AML-193 (cell line): ENCODE measurements at places on chromosomes 4 and X.

- peak; percentile 13 for DNase-seq
These were observed 55.6 kb downstream of the CYLC1 start for GRCh38 chrX:83916525-83916924.

GRCh38 chr4:98851806-98852205 is 77.1 kb downstream of the EIF4E start:
- no peak for DNase-seq

DNA sequence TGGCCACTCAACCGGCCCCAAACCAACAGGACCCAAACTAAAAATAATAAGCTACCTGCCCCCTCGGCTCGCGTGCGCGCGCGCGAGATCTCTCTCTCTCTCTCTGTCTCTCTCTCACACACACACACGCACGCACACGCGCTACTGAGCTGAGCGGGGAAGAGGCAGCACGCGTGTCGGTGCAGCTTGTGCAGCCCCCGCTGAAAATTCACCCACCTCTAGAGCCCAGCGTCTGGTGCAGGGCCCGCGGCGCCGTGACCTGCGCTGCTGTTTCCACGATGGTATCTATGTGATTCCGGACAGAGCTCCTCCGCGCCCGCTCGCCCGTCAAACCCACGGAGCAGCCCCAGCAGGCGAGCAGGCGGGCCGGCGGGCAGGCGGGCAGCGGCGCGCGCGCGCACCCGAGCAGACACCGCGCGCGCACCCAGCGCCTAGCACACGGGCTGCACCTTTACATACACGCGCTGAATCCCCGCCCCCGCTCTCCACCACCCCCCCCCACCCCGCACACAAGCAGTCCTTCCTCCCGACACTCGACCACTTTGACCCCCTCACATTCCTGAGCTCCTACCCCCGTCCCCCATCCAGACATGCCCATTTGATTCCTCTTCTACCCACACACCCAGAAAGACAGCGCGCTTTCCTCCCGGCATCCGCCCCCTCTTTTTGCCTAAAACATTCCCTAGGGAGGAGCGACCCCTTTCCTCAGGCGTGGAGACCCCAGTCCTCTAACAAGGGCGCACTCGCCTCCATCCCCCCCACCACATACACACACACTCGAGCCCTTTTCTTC is 1.0 kb downstream of the SLITRK4 start:
- DNase-seq: no peak

DNA sequence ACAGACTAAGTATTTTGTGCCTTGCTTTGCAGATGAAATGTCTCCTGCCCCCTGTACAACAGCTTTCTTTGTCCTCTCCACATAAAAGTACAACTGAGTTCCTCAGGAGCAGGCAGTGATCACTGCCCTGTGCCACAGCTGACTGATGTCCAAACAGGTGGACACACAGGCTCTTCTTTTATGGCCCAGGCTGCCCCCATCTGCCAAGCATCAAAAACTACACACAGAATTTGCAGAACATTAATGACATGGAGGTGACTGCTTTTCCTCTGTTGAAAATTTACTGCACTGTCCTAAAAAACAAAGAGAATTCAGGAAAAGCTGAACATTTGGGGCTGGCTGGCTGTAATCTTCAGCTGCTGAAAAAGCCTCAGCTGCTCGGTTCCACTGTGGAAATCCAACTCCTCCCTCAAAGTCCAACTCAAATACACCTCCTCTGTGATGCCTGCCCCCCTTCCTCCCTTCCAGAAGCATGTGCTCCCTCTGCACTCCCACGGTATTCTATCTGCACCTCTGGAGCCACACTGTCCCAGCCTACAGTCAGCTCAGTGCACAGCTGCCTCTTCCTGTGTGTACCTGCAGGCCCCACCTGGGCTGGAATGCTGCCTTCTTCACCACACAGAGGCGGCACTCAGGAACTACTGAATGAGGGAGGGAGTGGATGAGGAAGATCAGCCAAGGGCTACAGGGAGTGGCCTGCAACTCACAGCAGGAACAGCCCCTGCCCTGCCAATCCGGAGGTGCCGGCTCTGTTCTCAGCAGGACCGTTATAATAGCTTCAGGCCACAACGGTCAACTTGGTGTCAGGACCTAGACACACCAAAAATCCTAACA is 10.3 kb downstream of the AFAP1 start:
- DNase-seq: no peak

- peak; percentile 85 for DNase-seq
These were observed 3.4 kb downstream of the RHOH start for GRCh38 chr4:40199999-40200874.

GRCh38 chrX:13699183-13699826 is 10.4 kb downstream of the RAB9A start:
- DNase-seq: no peak

- no peak for DNase-seq
These were observed 11.7 kb downstream of the OTUD4 start for GRCh38 chr4:145168581-145169187.

DNA sequence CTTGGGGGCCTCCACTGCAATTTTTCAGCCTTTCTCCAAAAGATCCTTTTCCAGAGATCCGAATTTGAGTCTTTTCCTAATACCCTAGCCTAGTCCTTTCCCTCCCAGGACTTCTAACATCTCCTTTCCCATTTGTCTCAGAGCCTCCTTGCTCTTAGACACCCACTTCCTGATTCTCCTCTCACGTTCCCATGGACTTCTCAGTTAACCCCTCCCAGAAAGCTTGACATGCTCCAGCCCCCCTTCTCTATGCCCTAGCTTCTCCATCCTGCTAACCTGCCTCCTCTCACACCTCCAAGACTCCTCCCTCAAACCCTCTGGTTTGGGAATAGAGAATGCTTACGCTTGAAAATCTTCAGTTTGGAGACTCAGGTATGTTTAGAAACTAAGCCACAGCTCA is 2.5 kb downstream of the UBA1 start:
- DNase-seq: no peak

DNA sequence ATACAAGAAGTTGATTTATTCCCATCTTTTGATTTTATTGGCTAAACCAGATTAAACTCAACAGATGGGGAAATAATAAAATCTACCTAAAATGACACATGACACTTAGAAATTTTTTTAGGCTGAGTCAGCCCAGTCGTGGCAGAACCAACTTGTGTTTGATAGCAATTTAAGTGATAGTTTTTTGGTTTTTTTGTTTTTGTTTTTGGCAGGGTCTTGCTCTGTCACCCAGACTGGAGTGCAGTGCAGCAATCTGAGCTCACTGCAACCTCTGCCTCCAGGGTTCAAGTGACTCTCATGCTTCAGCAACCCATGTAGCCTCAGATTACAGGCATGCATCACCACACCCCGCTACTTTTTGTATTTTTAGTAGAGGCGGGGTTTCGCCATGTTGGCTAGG is 370.3 kb upstream of the NOCT start:
- no peak for DNase-seq

- DNase-seq: no peak
These were observed 1033.9 kb downstream of the NLGN4X start for GRCh38 chrX:5194806-5195205.

GRCh38 chrX:42967681-42968300 is 189.8 kb upstream of the PPP1R2C start:
- no peak for DNase-seq

- DNase-seq: no peak
These were observed 552.3 kb downstream of the PCDH7 start for GRCh38 chr4:31272331-31273061.

- peak; percentile 70 for DNase-seq
These were observed 131.8 kb downstream of the GLRA3 start for GRCh38 chr4:174697202-174697601.

DNA sequence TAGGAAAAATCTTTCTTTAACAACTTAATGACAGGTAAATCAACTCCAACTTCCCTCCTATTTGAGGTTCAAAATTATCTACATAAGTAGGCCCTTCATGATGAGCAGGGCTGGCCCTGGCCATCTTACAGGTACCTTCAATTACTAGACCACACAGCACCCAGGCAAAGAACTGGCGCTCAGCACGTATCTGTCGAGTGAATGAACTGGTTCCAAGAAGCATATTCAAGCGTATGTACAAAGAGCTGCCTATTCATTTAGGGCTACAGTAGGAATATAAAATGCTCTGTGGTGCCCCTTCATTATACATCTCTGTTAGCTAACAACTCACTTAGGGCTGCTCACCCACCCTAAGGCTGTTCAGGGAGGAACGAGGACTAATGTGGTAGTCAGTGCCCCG is 48.0 kb downstream of the TSPAN5 start:
- no peak for DNase-seq

GRCh38 chr4:26032630-26033317 is 118.8 kb downstream of the SMIM20 start:
- DNase-seq: no peak

GRCh38 chrX:70494441-70494840 is 49.8 kb downstream of the DLG3 start:
- DNase-seq: no peak

GRCh38 chr4:36420111-36420679 is 138.8 kb downstream of the DTHD1 start:
- DNase-seq: no peak

- DNase-seq: no peak
These were observed 393.7 kb upstream of the TENM3 start for GRCh38 chr4:181849472-181849871.

GRCh38 chrX:100852810-100853209 is 21.3 kb downstream of the NOX1 start:
- DNase-seq: no peak

- DNase-seq: no peak
These were observed 21.2 kb downstream of the ZFP42 start for GRCh38 chr4:188016754-188017153.

GRCh38 chr4:174214101-174214878 is 69.2 kb downstream of the FBXO8 start:
- no peak for DNase-seq

DNA sequence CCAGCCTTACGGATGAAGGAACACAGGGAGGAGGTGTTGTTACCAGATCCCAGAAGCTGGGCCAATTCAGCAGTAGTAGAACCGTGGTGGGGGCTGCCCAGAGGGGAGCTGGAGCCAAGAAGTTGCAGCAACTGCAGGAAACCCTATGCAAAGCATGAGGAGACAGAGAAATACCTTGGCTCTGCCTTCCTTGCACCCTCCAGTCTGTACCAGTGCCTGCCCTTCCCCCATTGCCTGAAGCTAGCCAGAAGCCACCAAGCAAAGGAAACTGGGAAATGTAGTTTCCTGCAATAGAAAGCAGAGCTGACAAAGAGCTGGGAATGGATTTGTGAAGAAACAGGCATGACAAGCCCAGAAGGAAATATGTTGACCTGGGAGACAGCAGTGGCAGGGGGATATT is 108.7 kb upstream of the FUNDC1 start:
- no peak for DNase-seq

GRCh38 chrX:5708251-5708650 is 520.4 kb downstream of the NLGN4X start:
- DNase-seq: no peak

DNA sequence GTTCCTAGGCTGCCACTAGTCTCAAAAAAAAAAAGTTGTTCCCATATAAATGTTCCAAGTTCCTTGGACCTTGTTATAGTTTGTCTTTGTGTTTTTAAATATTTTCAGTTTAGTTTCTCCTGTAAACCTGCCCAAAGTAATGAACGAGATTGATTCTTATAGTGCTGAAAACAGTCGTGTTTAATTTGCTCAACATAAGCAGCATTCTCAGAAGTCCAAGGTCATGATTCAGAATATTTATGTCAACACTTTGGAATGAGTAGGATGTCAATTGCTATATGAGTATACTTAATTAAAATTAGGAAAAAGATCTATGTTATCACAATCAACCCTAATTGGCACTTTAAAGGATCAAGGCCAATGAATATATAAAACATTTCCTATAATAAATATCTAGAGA is 510.9 kb downstream of the PPP4R3C start:
- DNase-seq: no peak

GRCh38 chr4:155529272-155529671 is 137.4 kb upstream of the GUCY1A1 start:
- no peak for DNase-seq

DNA sequence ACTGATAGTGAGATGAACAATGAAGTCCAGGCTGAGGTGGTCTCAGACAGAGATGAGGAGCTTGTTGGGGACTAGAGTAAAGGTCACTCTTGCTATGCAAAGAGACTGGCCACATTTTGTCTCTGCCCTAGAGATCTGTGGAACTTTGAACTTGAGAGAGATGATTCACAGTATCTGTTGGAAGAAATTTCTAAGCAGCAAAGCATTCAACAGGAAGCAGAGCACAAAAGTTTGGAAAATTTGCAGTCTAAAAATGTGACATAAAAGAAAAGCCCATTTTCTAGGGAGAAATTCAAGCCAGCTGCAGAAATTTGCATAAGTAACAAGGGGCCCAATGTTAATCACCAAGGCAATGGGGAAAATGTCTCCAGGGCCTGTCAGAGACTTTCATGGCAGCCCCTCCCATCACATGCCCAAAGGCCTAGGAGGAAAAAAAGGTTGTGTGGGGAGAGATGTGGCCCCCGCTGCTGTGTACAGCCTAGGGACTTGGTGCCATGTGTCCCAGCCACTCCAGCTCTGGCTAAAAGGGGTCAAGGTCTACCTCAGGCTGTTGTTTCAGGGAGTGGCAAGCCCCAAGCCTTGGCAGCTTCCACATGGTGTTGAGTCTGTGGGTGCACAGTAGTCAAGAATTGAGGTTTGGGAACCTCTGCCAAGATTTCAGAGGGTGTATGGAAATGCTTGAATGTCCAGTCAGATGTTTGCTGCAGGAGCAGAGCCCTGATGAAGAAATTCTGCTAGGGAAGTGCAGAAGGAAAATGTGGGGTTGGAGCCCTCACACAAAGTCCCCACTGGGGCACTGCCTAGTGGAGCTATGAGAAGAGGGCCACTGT is 262.8 kb downstream of the DKK2 start:
- DNase-seq: no peak

- DNase-seq: no peak
These were observed 20.6 kb upstream of the PRR27 start for GRCh38 chr4:70133473-70133872.

GRCh38 chr4:8904041-8904501 is 32.4 kb upstream of the HMX1 start:
- no peak for DNase-seq

GRCh38 chr4:119151161-119151560 is 15.5 kb downstream of the MYOZ2 start:
- no peak for DNase-seq

DNA sequence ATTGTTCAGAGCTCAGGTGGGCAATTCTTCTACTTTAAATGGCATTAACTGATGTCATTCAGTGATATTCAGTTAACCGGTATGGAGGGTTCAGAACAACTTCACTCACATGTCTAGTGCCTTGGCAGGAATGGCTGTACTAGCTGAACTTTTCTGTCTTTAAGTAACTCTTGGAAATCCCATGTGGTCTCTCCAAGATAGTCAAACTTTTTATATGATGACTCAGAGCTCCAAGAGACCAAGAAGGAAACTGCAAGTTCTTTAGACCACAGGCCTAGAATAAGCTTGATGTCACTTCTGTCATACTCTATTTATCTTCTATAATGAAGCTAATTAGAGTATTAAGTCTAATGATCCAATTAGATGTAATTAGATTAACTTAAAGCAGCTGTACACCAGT is 24.9 kb downstream of the LHFPL1 start:
- DNase-seq: no peak

GRCh38 chr4:23938796-23939195 is 48.9 kb upstream of the PPARGC1A start:
- no peak for DNase-seq
